ENCODE measurements at places on chromosomes 1 and 21.

DNA sequence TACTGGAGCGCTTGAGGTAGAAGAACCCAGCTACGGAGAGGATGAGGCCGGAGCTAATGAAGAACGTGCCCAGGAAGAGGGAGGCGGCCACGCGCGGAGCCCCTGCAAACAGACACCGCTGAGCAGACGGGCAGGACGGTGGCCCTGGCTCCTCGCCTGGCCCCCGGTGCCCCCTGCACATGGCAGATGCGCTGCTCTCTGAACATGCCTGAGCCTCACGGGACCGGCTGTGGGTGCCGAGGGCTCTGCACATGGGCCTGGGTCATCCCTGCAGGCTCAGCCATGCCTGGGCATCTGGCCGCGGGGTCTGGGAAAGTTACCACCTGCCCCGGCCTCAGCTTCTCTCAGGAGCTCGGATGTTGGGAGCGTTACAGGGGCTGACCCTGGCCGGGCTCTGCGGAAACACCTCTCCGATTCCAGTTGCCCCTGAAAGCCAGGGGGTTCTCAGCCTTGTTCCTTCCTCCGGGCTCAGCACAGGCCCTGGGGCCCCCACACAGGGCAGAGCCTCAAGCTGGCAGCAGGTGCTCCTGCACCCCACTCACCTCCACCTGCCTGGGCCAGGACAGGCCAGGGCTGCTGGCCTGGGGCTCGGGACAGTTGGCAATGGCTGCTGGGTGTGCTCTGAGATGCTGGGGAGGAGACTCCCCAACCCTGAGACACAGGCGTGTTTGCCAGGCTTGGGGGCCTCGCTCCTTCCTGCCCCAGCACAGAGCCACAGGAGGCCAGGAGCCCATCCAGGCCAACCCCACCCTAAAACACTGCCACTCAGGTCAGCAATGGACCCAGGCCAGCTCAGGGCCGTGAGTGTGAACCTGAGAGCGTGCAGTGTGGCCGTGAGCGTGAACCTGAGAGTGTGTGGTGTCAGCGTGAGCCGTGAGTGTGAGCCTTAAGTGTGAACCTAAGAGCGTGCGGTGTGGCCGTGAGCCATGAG, 12.1 kb upstream of the RNF223 start:
- no peak for DNase-seq

GRCh38 chr1:29352719-29353420, 116.5 kb downstream of the PTPRU start:
- DNase-seq, result no peak

GRCh38 chr1:45762291-45762690, 11.8 kb upstream of the IPP start:
- DNase-seq, result no peak

- DNase-seq, result no peak
Observed at GRCh38 chr1:119631086-119631432, 17.0 kb downstream of the ZNF697 start.

DNA sequence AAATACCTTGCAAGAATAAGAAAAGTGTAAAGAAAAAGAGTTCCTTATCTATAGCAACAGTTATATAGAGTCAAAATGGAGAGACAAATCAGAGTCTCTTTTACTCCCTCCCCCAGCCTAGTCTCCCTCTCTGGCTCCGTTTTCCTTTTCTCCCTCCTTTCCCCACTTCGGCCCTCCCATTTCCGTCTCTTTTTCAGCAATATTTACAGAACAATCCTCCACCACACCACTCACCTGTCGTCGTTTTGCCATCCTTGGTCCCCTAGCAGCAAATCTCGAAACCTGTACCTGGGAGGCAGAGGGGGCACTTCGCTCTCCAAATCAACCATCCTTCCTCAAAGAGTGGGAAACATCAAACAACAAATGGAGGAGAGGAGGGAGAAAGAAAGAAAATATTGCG, 259 bp downstream of the KCNT2 start:
- no peak for DNase-seq

DNA sequence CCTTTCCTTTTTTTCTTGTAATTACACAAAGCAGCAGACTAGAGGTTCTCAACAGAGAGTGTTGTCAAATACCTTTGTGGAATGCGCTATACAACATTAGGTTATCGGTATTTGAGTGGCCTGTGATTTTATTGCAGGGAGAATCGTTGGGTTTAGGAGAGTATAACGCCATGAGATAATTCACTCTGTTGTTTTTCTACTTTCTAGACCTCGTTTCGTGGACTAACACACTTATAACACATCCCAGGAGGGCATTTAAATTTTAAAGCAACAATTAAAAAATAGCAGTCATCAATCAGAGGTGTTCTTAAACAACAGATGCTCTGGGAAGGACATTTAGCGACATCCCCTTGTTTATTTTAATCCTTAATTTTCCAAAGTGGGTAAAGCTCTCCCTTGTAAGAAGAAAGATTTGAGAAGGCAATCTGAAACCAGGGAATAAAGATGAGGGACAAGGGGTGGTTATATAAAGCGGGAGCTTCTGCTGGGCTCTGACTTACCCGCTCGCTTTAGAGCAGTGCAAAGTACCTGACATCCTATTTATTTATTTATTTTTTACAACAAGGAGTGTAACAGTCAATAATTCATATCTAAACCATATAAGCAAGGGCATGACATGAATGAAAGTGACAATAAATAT, 4.9 kb downstream of the PBX1 start:
- no peak for DNase-seq

DNA sequence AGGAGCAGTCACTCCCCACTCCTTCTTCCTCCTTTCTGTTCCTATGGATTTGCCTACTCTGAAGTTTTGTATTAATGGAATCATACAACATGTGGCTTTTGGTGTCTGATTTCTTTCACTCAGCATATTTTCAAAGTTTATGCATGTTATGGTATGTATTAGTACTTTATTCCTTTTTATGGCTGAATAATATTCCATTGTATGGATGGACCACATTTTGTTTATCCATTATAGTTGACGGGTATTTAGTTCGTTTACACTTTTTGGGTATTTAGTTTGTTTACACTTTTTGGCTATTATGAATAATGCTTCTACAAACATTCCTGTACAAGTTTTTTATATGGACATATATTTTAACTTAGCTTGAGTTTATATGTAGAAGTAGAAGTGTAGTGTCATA, 113.1 kb downstream of the PCBP3 start:
- no peak for DNase-seq

DNA sequence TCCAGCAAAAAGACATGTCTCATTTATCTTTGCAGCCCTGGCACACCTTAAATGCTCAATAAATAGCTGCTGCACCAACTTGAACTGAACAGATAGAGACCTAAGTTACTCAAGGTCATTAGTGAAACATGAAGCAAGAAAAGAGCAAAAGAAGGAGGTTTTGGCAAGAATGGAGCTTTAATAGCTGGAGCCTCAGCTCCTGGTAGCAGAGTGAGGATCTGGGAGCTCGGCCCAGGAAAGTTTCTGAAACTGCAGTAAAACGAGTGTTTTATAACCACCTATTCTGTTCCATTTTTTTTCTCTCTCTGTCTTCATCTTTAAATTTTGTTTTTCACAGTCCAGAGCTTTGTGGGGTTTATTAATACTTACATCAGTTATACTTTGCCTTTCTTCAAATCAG, 207.5 kb downstream of the SETD4 start:
- DNase-seq, result no peak

GRCh38 chr1:6809461-6809860, 24.2 kb downstream of the CAMTA1 start:
- no peak for DNase-seq

- no peak for DNase-seq
Observed at GRCh38 chr1:222956601-222957000, 141.8 kb downstream of the DISP1 start.

DNA sequence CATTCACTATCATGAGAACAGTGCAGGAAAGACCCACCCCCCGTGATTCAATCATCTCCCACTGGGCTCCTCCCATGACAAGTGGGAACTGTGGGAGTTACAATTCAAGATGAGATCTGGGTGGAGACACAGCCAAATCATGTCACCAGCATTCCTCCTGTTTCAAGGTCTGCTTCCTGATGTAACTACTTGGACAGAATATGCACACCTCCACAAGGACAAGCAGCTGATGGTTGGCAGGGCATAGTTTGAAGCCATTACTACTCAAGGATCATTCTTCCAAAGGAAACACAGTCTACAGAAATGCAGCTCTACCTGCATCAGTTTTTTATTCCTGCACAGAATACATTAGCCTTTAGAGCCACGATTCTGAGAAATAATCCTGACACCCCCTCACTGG, 28.5 kb upstream of the RNF2 start:
- no peak for DNase-seq

- DNase-seq, result no peak
Observed at GRCh38 chr1:206029484-206029883, 5.8 kb upstream of the CTSE start.

DNA sequence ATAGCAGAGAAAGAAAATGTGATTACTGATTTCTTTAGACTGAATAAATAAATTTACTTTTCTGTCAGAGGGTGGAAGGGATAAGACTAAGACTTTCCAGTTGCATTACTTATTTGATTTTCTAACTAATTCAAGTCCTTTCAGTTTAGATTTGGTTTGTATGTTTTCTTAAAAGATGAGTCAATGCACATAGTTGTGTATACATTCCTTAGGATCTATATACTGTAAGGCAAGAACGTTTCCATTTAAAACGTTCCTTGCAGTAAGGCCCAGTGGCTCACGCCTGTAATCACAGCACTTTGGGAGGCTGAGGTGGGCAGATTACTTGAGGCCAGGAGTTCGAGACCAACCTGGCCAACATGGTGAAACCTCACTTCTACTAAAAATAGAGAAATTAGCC, 14.5 kb upstream of the SERTAD4 start:
- DNase-seq, result no peak

GRCh38 chr1:172446547-172446946, 2.7 kb upstream of the PIGC start:
- DNase-seq, result no peak

- no peak for DNase-seq
Observed at GRCh38 chr1:30321246-30321910, 402.0 kb downstream of the MATN1 start.

GRCh38 chr1:119782631-119783325, 14.1 kb upstream of the HMGCS2 start:
- no peak for DNase-seq

DNA sequence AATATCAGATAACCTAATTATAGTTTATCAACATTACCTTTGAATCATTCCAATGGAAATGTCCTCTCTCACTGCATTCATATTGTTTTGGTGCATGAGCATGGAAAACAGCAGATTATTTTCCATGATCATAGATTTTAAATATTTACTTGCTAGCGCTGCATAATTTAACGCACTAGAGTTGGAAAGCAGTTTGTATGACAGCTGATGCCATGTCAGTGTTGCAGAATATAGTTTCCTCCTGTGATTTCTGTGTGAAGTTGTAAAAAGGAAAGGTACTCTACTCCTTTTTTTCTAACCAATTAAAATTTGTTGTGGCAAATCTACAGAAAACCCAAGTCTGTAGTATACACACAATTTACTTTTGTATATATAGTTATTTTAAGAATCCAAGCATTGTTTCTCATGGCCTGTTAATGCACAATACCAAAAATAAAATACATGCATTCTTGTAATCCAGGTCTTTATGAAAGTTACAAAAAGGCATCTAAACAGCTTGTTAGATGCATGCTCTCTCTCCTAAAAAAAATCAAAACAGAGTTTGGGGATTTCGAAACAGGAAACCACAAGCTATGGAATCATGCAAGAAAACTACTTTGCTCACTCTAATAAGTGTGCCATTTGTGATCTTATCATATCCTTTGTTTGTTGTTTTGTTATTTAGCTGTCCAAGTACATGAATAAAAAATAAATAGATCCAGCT, 1.9 kb upstream of the ATG4C start:
- DNase-seq, result no peak

DNA sequence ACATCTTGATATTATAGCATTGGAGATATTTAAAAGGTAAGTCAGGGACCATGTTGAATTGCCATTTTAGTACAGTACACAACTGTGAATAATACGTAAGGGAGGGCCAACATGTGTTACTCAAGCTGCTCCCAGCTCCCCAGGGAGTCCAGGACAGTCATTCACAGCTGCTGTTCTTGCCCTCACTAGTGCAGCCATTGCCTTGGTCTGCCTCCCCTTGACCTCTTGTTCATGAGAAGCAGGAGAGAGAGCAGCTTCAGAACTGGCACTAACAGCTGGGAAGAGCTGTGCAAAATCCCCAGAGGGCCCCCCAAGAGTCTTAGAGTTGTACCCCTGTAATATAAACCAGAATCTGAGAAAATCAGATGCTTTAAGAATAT, 16.4 kb downstream of the TCEANC2 start:
- DNase-seq, result no peak

DNA sequence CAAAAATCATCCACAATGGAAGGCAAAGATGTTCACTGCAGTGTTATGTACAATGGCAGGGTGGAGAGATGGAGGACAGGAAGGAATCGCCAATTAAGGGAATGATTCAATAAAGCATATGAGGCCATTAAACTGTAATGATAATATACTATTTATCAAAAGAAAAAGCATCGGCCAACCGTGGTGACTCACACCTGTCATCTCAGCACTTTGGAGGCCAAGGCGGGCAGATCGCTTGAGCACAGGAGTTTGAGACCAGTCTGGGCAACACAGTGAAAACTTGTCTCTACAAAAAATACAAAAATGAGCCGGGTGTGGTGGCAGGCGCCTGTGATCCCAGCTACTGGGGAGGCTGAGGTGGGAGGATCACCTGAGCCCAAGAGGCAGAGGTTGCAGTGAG, 89.1 kb downstream of the SSBP3 start:
- no peak for DNase-seq

- DNase-seq, result no peak
Observed at GRCh38 chr1:26747048-26747447, 40.7 kb upstream of the PIGV start.

- no peak for DNase-seq
Observed at GRCh38 chr1:184595596-184595995, 159.1 kb downstream of the EDEM3 start.

GRCh38 chr1:8284127-8284526, 33.8 kb upstream of the SLC45A1 start:
- no peak for DNase-seq

GRCh38 chr1:151502859-151503780, 8.1 kb upstream of the CGN start:
- DNase-seq, result no peak

- no peak for DNase-seq
Observed at GRCh38 chr21:25582888-25583287, 24.4 kb downstream of the MRPL39 start.

- DNase-seq, result no peak
Observed at GRCh38 chr1:193891788-193892187, 705.4 kb upstream of the B3GALT2 start.

GRCh38 chr21:29055080-29055479, 18.4 kb downstream of the CCT8 start:
- DNase-seq, result no peak

GRCh38 chr1:59292562-59292961, 4.3 kb upstream of the FGGY start:
- DNase-seq, result no peak

DNA sequence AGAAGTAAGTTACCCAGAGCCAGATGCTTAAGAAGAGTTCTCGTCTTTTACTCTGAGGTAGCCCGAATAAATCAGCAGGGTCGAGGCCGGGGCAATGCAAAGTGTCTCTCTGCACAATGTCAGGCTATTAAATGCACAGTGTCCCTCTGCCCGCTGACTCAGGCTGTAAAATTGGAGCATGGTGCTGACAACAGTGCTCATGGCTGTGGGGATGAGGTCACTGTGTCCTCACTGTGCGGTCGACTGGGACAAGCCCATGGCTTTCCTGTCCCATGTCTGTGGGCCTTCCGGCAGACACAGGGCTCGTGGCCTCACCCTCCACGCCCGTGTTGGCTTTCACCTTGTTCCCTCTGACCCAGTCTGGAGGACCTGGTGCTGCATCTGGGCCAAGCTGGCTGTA, 14.6 kb upstream of the SLC2A1 start:
- no peak for DNase-seq

GRCh38 chr1:165858364-165858823, 31.0 kb downstream of the UCK2 start:
- no peak for DNase-seq

- DNase-seq, result no peak
Observed at GRCh38 chr1:96498744-96499340, 222.7 kb upstream of the PTBP2 start.
